Hypothalamus (tissue), 51 donors: ENCODE measurements at places on chromosomes 16 and 17.
A peak's percentile ranks its signal among the peaks of the same experiment; 100 is the strongest.

GRCh38 chr17:62862251-62862650, 54.1 kb upstream of the MARCHF10 start:
- no peak for DNase-seq

- DNase-seq, result no peak
Observed at GRCh38 chr17:79866791-79867518, 27.7 kb upstream of the CBX4 start.

- no peak for DNase-seq
Observed at GRCh38 chr16:1458336-1458976, 14.1 kb upstream of the CCDC154 start.

GRCh38 chr16:1446296-1447080, 2.1 kb upstream of the CCDC154 start:
- no peak for DNase-seq

GRCh38 chr17:43524945-43525575, 21.1 kb downstream of the ETV4 start:
- no peak for DNase-seq

DNA sequence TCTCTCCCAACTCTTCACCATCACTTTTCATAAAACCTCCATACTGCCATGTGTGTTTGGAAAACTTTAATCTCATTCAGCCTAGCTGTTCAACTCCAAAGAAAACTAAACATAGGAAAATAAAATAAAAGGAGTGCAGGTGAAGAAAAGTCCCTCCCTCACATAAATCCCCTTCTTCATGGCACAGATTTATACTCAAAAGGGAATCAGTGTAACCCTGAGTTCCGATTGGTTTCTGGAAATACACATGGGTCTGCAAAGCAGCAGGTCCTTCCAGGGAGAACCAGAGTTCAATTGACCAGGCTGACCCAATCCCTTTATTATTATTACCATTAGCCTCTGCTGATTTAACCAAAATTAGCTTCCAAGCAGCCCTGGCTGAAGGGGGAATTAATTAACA, 8.9 kb upstream of the HOXB2 start:
- no peak for DNase-seq

DNA sequence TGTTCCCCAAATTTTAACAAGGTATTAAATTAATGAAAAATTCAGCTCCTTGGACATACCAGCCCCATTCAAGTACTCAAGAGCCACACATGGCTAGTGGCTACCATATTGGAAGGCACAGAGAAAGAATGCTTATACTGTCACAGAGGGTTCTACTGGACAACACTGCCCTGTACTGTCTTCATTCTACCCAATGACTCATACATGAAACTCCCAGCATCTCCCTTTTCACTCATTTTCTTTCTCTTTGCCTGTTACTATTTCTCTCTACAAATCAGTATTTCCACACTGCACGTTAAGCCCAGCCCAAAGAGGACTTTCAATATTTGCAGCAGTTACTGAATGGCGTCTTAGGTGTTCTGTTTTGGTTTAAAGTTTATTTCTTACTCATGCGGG, 72.1 kb upstream of the RCVRN start:
- no peak for DNase-seq

DNA sequence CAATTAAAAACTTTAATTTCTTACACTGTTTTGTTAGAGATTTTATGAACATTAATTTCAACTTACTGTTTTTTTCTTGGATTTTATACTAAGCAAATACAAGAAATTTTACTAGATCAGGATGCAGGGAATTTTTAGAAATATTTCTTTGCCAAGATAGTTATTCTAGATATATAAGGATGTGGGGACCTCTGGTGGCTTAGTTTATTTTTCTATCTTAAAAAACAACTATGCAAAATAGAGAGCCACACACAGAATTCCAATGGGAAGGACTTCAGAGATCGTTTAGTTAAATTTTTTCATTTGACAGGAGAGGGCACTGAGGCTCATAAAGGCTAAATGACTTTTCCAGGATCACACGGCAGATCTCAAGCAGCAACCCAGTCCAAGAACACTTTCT, 23.0 kb upstream of the CAPNS2 start:
- DNase-seq, result no peak

DNA sequence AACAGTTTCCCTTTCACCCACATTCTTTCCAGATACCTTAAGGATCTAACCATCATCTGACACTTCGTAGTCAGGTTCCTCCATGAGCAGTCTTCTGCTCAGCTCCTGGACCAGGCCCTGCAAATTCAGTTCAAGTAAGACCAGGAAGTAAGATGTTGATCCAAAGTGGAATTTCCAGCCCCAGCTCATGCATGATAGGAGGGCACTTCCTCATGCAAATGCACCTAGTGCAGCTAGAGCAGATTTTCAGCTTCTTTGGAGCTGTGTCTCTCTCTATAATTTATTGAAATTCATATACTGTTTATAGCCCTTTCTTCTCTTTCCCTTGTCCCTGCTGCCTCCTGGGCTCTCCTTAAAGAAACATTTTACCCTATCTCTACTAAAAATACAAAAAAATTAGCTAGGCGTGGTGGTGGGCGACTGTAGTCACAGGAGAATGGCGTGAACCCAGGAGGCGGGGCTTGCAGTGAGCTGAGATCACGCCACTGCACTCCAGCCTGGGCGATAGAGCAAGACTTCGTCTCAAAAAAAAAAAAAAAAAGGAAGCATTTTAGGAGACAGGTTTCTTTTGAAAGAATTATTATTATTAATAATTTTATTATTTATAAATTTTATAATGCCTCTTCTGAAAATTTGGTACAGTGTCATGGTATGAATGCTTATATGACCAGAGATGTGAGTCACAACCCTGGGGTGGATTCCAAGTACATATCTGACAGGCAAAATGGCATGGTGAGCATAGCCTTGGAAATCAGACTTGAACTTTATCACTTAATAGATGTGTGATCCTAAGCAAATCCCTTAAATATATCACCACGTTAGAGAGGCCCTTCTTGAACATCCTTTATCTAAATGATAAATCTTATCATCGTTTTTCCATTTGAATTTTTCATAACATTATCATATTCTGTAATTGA, 94.3 kb downstream of the SSH2 start:
- no peak for DNase-seq

- DNase-seq, result no peak
Observed at GRCh38 chr17:55212880-55213279, 51.9 kb upstream of the HLF start.

GRCh38 chr16:64356267-64356666, 765.6 kb downstream of the CDH11 start:
- DNase-seq, result no peak

DNA sequence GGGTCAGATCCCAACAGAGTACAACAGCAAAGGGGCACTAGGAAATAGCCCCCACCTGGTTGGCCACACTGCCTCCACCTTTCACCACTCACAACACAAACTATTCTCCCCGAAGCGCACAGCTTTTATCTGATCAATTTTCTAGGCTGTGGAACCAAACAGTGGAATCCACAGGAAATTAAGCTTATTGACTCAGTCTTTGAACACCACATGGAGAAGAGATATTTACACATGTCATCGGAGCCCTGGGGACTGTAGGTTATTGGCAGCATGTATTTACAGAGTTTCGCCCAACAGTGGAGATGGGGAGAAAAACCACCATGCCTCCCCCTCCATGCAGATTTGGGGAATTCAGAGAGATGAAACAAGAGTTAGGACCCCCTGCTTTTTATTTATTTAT, 154.8 kb downstream of the XYLT1 start:
- no peak for DNase-seq

GRCh38 chr17:2449486-2449885, 48.6 kb upstream of the MNT start:
- DNase-seq, result no peak

GRCh38 chr17:55710829-55711496, 11.7 kb downstream of the TMEM100 start:
- no peak for DNase-seq

DNA sequence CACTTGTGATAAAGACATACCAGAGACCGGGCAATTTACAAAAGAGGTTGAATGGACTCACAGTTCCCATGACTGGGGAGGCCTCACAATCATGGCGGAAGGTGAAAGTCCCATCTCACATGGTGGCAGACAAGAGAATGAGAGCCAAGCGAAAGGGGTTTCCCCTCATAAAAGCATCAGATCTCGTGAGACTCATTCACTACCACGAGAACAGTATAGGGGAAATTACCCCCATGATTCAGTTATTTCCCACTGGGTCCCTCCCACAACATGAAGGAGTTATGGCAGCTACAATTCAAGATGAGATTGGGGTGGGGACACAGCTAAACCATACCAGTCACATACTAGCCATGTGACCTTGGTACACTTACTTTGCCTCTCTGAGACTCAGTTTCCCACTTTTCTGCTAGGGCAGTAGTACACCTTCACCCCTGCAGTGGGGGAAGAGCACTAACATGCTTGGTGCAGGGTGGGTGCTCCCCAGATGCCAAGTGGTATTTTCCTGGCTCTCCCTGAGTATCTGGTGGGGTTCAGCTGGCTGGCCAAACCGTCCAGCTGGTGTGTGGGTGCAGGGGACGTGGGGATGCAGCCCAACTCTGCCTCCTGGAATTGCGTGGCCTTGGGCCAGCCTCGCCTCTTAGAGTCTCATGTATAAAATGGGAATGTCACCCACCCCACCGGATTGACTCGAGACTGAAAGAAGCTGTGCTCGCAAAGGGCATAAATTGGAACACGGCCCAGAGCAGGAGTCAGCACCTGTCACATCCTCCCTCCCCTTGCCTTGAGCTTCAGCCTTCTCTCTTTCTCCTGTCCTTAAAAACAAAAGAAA, 364.1 kb downstream of the CPPED1 start:
- DNase-seq, result no peak

DNA sequence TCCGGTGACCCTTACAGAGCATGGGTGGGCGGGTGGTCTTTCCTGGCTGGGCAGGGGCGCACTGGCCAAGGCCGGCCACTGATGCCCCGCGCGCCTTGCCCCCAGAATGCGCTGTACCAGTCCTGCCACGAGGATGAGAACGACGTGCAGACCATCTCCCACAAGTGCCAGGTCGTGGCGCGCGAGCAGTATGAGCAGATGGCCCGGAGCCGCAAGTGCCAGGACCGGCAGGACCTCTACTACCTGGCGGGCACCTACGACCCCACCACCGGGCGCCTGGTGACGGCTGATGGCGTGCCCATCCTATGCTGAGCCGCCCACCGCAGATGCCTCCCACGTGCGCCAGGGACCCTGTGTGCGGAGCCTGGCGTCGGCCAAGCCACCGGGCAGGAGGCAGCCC, 49.1 kb downstream of the ACTG1 start:
- no peak for DNase-seq

DNA sequence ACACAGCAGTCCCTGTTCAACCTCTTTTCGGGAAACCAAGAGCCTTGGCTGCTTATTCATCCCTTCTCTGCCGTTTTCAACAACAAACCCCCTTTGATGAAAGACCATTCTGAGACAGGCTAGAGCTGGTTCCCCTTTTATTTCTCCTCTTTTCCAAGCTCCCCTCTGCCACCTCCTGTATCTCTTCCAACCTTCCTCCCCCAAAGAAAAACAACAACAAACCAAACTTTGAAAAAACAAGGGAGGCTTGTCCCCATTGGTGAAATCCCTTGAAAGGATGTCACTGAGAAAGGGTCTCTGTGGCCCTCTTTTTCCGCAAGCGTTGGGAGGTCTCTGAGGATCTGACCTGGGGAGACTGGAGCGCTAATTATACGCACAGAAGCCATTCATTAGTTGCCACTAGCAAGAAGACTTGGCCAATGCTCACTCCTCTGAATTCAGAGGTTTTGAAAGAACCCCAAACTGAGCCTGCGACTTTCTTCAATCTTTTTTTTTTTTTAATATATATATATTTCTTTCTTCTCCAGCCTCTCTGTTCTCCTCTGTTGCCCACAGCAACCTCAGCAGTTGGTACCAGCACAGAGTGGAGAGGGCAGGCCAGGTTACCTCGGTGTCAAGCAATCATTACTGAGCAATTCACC, 101.4 kb downstream of the PITPNC1 start:
- DNase-seq, result peak; percentile 82

GRCh38 chr16:2953706-2954627, 10.1 kb upstream of the KREMEN2 start:
- DNase-seq, result no peak

- no peak for DNase-seq
Observed at GRCh38 chr17:72254808-72255449, 134.1 kb downstream of the SOX9 start.

- DNase-seq, result no peak
Observed at GRCh38 chr16:79093554-79093967, 507.0 kb downstream of the MAF start.

DNA sequence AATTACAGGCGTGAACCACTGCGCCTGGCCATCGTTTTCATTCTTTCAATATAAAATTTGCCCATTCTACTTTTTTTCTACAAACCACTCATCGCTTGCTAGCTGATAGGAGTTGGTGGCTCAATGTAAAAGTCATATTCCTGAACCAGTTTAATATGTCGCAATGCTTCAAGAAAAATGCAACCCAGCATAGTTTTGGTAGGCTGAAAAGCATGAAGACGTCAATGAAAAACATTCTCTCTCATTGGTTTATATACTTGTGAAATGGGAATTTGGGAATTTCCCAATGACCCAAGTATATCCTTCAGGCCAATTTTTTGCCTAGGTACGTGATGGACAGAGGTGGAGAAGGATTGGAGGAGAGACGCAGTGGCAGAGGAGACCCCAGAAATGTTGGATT, 26.9 kb downstream of the USP43 start:
- DNase-seq, result no peak

DNA sequence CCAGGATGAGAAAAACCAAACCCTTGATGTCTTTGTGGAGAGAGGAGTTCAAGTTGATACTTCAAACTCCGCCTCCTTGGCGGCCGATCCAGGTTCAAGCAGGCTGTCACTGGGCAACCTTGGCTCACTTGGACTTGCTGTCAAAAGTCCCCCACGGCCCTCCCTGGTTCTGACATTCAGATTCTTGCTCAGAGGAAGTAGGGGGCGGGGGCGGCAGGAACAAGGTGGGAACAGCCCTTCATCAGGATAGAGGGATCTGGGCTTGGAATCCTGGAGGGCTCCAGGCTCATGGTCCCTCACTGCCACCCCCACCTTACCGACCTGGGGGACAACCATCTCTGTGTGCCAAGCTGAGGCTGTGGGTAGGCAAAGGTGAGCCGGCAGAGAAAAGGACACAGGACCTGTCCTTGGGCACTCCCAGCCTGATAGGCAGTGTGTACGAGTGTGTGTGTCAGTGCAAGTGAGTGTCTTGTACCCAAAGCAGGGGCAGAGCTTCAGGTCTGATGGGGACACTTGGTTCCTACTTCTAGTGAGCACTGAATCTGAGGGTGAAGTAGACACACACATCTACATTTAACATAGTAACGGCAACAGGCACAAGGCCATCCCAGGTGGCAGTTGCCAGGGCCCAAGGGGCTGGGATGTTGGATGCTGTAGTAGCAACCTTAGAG, 6.6 kb upstream of the TSPOAP1 start:
- DNase-seq, result no peak

DNA sequence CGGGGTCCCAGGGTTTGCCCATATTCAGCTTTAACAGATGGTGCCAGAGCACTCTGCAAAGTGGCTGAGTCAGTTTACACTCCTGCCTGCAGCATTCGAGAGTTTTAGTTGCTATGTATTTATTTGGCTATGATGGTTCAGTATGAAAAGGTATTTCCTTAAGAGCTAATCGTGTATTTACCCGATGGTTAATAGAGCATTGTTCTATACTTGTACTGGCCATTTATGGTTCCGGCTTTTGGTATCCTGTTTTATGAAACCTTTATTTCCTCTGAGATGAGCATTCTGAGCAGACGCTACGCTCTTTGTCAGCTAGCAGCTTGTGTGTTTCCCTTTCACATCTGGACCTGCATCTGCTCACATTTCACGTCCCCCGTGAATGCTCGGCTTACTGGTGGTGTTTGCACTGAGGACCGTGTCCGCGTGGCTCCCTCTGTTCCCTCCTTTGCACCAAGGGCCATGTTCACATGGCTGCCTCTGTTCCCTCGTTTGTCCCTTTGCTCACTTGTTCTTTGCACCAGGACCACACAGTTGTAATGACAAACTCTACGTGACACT, 149.1 kb upstream of the CHMP6 start:
- DNase-seq, result no peak

GRCh38 chr17:71919186-71919585, 201.6 kb upstream of the SOX9 start:
- no peak for DNase-seq
